ENCODE measurements at places on chromosomes 5 and 9.
A peak's percentile ranks its signal among the peaks of the same experiment; 100 is the strongest.

GRCh38 chr5:133848341-133848811 is 120.0 kb downstream of the C5orf15 start:
- DNase-seq: peak; percentile 60

DNA sequence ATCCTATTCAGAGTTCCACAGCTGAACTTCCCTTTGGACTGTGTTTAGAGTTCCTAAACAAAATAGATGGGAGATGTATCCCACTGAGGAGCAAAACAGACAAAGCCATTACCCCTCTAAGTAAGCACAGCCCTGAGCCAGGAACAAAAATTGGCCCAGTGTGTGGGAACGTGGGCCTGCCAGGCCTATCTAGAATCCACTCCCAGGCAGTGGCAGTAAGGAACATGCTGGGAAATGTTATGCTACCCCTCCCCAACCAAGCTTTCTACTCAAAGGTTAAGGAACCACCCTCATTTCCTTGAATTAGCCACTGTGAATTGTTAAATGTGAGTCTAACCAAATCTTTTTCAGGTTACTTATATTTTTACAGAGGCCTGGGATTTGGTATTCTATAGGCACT is 405.1 kb upstream of the PTGER4 start:
- DNase-seq: no peak

- peak; percentile 51 for DNase-seq
Measured at GRCh38 chr5:33441241-33442177, 744 bp downstream of the TARS1 start.

GRCh38 chr9:22413884-22414283 is 32.7 kb upstream of the DMRTA1 start:
- DNase-seq: no peak

DNA sequence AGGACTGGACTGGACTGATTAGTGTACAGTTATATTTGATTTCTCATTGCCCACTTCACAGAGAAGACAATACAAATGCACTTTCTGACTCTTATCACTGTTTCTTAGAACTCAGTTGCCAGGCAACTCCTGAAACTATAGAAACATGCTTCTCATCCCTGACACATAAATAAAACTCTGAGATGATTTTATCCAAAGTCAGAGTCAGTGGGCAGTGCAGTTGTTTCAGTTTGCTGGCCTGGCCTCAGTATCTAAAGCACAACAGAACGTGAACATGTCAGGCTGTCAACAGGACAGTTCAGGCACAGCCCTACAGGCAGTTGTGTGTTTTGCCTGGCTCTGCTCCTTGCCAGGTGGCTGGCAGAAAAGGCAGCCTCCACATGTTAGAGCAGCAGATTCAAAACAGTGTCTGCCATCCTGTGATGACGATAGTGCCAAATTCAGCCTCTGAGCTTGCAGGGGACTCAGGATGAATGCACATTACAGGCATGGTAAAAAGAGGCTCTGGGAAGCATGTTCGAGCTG is 65.1 kb upstream of the CCDC152 start:
- no peak for DNase-seq
